ENCODE measurements at places on chromosomes 11 and 22.

- no peak for DNase-seq
Measured at GRCh38 chr11:67422891-67423290, 5.4 kb upstream of the RPS6KB2 start.

GRCh38 chr11:2269601-2270321 lies 627 bp downstream of the ASCL2 start:
- peak; percentile 77 for DNase-seq

GRCh38 chr11:134677891-134678551 lies 266.0 kb upstream of the B3GAT1 start:
- no peak for DNase-seq

- no peak for DNase-seq
Measured at GRCh38 chr11:18618342-18619025, 15.7 kb downstream of the SPTY2D1 start.

GRCh38 chr22:43777286-43777685 lies 34.8 kb downstream of the EFCAB6 start:
- DNase-seq = no peak

- no peak for DNase-seq
Measured at GRCh38 chr22:31621507-31622124, 40.4 kb downstream of the PISD start.

GRCh38 chr11:25970726-25971508 lies 361.0 kb upstream of the ANO3 start:
- no peak for DNase-seq
